ENCODE measurements at places on chromosomes 1 and 21. TPM values are rescaled to one million over a fixed set of nuclear protein-coding genes. Genes with fewer than 3 reads are reported as not detected.

DNA sequence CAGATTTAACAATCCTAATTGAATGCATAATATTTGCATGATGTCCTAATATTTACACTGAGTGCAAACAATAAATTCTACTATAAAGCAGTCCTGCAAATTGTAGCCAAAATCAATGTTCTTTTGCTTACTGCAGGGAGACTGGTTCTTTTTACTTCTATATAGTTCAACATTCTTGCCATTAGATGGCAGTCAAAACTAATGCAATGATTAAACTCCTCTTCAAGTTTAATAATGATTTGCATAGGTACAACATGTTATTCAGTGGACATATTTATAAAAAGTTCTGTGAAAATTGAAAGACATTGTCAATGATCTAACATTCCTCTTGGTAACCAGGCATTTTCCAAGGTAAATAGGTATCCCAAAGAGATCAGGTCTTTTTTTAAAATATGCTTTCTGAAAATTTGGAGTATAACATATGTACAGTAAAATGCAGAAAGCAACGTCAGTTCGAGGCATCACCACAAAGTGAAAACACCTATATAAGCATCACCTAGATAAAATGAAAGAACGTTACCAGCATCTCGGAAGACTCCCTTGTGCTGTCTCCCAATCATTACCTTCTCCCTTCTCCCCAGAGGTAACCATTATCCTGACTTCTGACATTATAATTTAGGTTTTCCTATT is 9.8 kb upstream of the FNBP1L start:
- DNase-seq: no peak
- no peaks in the 10 kb centered on the region for H3K27me3 ChIP-seq
- no peaks in the 10 kb centered on the region for H3K36me3 ChIP-seq

DNA sequence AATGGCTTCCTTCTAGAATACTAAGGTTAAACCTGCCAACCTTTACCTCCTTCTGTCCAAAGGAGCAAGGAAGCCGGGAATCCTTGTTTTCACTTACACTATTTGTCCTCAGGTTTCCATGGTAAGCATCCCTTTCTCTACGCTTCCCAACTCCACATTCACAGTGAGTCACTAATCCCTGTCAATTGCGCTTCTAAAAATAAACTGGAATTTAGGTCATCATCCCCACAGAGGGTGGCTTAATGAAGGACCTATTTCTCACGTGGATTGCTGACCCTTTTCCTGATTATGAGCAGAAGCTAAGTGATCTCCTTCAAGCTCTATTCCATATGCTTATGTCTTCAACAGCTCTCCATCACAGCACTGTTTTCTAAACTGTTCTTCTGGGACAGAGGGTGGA is 39.9 kb upstream of the ABCA4 start:
- no peak overlapping the region for H3K4me3 ChIP-seq
- DNase-seq: no peak
- H3K27me3 ChIP-seq: no peaks in the 10 kb centered on the region
- H3K4me1 ChIP-seq: no peaks in the 10 kb centered on the region

DNA sequence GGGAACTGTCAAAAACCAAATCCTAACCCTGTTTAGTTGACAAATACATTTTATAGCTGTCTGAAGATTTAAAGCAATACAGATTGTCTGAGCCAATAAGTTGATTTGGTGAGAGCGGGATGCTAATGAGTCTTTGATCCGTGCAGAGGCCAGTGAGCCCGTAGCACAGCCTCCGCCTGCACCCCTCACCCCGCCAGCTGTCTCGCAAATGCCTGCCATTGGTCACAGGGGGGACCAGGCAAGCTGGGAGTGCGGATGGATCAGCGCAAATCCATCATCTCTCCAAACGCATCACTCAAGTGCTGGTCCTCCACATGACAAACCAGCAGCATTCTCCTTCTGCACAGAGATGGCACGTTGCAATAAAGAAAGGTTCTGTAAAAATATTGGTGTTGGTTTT is 51.0 kb downstream of the ZBTB18 start:
- no peaks in the 10 kb centered on the region for H3K4me1 ChIP-seq
- no peak for DNase-seq
- no peaks in the 10 kb centered on the region for H3K36me3 ChIP-seq

The KIRREL1 gene
- 34.1 TPM for total RNA-seq

DNA sequence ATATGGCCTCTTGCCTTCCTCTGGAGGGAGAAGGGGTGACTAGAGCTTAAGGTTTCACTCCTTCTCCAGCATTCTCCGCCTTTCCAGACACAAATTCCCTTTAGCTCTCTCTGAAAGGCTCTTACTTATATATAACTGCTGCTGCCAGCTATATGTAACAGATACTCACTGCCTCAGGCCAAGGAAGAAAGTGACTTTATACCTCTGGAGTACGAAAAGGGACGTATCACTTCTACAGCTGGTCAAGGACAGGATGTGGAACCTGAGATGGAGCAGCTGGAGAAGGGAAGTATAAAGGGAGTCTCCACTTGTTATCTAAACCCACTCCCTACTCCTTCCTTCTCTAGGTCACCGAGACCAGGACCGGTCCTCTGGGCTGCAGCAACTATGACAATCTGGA is 102.4 kb downstream of the BRINP2 start:
- no peak overlapping the region for H3K27ac ChIP-seq
- no peaks in the 10 kb centered on the region for H3K36me3 ChIP-seq
- DNase-seq: no peak
- H3K4me1 ChIP-seq: no peaks in the 10 kb centered on the region
- H3K4me3 ChIP-seq: no peak overlapping the region

The EXO1 gene
- not detected for total RNA-seq

Data from uterus (tissue), 4 donors.